ENCODE measurements at places on chromosomes 7 and 10.

- no peak for DNase-seq
These were observed 27.1 kb upstream of the SEMA3C start for GRCh38 chr7:80945976-80946375.

GRCh38 chr7:37698276-37698675 is 14.7 kb downstream of the GPR141 start:
- no peak for DNase-seq

- DNase-seq = no peak
These were observed 132.6 kb downstream of the CELF2 start for GRCh38 chr10:11150231-11150731.

DNA sequence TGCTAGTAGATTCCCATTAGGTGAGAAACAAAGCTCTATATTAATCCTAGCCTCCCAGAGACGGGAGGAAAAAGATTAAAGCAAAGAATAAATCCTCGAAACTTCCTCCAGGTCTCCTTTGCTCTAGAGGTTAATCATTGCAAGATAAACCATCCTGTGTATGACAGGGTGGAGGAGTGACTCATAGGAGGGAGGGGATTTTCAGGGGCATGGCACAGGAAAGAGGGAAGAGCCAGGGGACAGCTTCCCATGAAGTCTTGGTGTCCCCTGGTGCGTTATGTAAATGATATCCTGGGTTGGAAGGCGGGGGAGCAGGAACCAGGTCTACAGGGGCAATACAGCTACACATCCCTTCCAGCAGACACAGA is 780 bp downstream of the CYP3A5 start:
- no peak for DNase-seq

- no peak for DNase-seq
These were observed 14.9 kb downstream of the GET4 start for GRCh38 chr7:891291-891690.

DNA sequence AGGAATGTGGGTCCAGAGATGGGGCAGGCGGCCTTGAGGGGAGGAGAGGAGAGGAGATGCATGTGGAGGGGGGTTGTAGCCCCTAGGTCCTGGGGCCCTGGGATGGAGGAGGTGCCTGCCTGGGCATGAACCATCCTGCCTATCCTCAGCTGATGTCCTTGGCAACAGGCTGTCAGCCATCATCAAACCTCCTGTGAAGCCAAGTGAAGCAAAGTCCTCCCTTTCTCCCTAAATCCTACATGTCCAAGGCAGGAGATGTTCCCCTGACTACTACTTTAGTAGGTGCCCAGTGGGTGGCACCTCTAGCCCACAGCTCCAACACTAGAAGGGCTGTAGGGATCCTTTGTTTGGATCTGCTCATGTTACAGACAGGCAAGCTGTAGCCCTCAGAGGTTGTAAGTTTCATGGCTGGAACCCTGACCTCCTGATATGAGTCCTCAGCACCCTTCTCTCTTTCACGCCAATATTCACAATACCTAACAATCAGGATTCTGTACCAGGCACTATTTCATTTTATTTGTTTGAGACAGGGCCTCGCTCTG is 66.6 kb upstream of the SYPL1 start:
- DNase-seq = no peak

DNA sequence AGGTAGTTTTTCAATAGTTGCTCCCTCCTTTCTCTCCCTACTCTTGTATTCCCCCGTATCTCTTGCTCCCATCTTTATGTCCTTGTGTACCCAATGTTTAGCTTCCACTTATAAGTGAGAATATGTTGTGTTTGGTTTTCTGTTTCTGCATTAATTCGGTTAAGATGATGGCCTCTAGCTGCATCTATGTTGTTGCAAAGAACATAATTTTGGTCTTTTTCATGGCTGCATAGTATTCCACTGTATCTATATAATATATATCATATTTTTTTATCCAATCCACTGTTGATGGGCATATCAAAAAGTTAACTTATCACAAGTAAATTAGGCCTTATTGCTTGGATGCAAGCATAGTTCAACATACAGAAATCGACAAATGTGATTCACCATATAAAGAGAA is 594.0 kb downstream of the TYW1 start:
- no peak for DNase-seq

Measured in stimulated activated CD8-positive, alpha-beta memory T cell treated with anti-CD3 and anti-CD28 coated beads, Interleukin-15, amount 100 ng/mL, for 48 hours (primary cell).